CMK (cell line): ENCODE measurements at places on chromosomes 3 and 15.

DNA sequence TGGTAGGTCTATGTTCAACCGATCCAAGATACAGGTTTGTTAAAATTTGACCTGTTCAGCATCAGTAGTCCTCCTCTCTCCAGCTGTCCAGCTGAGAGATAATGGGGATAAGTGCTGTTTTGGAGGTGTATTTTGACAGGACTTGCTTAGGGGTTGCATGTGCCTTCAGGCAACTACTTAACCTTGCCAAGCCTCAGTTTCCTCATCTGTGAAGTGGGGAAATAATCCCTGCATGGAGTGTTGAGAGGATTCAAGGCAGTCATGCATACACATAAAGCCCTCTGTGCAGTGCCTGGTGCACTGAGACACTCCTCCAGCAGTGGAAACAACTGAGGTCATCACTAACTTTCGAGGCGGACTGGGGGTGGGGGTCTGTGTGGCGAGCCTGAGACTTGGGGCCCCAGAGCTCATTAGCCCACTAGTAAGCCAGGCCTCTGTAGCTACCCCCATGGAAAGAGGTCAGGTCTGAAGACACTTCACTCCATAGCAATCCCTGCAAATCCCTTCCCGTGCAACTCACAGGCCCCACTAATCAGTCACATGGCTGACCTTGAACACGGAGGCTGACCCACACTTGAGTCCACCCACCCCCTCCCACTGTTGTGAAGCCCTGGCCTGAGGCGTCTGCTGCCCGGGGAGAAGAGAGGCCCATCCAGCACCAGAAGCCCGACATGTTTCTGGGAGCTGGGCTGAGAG is 25.9 kb upstream of the SLC6A6 start:
- DNase-seq = no peak

- no peak for DNase-seq
Measured at GRCh38 chr15:50137330-50137761, 18.3 kb upstream of the ATP8B4 start.

DNA sequence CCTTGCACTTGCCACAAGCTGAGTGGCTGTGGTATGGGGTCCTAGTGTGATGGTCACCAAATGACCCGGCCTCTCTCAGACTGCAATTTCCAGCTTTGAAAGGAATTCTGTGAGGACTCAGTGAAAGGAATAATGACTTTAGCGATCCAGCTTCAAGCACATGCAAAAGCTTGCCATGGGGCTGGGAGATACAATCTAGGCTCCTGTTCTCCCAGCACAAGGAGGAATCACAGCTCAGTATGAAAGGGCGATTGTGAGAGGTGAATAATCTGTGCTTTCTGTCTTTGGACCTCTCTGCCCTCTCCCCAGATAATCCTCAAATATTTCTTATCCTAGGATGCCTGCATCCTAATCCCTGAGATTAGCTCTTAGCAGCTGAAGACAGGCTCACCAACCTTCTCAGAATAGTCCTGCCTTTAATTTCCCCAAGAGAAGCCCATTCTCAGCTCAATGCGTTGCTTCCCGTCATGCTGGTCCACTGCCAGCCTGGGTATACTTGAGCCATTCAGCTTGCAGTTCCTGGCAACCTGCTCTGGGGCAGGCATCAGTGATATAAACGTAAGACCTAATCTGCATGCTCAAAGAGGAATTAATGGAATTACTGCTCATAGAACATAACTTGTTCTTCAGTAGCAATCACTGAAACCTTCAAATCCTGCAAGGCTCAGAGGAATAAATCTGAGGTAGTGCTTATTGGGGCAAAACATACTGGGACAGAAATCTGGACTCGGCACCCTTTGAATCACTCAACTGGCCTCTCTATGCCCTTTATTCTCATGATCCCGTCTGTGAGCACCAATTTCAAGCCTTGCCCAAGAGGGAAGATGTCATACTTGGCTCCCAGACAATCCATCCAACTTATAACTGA is 15.1 kb downstream of the TLNRD1 start:
- no peak for DNase-seq

DNA sequence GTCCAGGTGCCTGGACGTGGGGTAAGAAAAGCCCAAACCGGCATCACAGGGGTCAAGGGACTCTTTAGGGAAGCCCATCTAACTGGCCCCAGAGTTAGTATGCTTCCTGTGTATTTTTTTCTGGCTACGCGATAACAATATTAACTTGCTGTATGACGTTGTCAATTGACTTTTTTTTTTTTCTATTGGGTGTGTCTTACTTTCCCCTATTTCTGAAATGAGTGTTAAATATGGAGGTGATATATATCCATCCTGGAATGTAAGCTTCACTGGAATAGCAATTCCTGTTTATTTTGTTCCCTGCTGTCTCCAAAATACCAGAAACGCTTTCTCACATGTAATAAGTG is 598 bp upstream of the GMNC start:
- no peak for DNase-seq

DNA sequence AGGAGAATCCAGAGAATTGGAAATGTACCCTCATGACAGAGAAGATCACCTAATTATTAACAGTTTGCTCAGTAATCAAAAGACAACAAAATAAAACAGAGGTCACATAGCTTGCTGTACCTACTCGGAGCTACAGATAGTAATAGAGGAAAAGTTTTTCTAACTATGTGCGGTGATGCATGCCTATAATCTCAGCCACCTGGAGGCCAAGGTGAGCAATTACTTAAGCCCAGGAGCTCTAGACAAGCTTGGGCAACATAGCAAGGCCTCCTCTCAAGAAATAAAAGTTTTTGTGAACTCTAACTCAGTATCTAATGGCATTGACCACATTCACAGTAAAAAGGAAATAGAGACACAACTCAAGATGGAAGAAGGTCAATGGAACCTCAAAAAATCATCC is 243.6 kb downstream of the ATP8B4 start:
- DNase-seq = no peak

DNA sequence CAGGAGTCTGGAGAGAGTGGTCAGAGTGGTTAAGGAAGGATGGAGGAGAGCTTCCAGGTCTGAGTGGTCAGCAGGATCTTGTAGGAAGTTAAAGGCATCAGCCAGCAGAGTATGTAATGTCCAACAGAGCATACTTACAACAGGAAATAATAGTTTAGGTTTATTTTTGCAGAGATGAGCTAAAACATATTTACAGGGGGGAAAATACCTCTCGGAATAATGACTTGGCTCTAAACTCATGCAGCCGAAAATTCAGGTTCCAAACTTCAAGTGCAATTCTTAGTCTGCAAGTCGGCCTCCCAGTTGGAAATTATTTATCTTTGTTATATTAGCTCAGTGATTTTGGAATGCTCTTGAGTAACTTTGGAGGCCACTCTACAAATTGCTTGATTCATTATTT is 385.0 kb upstream of the C2CD4B start:
- no peak for DNase-seq

- no peak for DNase-seq
Measured at GRCh38 chr15:59174151-59174834, 32.4 kb upstream of the LDHAL6B start.

GRCh38 chr15:39642011-39642640 is 61.2 kb downstream of the THBS1 start:
- DNase-seq = no peak

DNA sequence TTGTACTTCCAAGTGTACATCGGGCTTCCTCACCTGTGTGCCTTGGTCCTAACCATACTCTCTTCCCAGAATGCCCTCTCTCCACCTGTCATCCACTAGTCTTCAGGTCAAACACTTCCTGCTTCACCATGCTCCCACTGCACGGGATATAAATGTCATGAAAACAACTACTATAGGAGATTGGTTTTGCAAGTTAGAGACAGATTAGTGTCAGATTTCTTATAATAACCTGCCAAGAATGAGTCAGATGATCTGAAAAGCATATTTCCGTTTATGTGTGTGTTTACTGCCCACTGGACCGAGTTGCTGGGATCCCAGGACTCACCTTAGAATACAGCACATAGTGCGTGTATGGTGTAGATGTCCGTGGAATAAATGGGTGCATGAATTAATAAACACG is 21.4 kb downstream of the PLA1A start:
- no peak for DNase-seq

GRCh38 chr3:100850701-100851100 is 141.4 kb downstream of the TFG start:
- DNase-seq = no peak

GRCh38 chr3:67109651-67110204 is 111.6 kb downstream of the KBTBD8 start:
- no peak for DNase-seq

DNA sequence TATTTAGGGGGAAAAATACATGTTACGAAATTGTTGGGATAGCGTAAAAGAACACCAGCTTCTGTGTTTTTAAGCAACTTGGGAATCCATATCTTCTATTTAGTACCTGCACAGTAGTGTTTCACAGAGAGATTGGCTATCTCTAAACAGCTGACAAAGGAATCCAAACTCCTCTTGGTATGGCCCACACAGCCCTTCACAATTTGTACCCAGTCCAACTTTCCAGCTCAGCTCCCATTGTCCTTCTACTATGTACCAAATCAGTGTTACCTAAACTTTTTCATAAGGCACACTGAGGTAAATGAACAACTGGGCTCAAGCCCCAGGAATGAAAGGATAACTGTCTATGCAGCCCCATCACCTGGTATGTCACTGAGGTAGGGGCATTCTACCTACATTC is 61.9 kb downstream of the TNIK start:
- DNase-seq = no peak

- DNase-seq = no peak
Measured at GRCh38 chr15:27086149-27086548, 115.2 kb downstream of the GABRG3 start.

DNA sequence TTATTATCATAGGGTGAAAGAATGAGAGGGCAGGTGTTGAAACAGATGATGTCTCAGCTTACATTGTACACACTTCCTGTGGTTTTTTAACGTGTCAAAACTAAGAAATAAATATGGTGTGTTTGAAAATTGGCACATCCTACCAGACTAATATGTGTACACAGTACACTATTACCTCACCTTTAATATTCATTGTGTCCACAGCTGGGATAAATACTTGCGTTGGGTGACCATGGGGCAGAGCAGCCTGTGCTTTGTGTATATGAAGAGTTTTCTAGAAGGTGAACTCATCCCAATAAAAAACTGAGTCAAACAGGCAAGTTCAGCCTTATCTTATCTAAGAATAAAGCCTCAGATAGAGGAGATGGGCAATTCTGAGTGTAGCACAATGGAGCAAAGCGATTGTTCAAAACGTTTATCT is 17.3 kb downstream of the SUCNR1 start:
- no peak for DNase-seq

GRCh38 chr3:172092658-172093057 is 53.3 kb downstream of the FNDC3B start:
- DNase-seq = no peak

DNA sequence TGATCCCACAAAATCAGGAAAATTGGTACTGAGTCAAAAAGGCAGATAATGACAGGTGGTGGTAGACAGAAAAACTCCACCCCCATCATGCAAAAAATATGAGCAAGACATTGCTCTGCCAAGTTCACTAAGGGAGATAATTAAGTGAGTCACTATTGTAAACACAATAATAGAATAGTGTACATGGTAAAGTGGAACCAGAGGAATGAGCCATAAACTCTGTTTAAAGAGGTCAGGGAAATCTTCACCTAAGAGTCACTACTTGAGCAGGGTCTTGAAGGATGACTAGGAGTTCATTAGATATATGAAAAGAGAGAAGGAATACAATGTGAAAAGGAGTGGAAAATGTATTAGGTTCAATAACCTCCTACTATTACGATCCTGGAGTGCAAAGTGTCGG is 213.4 kb upstream of the PEX5L start:
- DNase-seq = no peak

- no peak for DNase-seq
Measured at GRCh38 chr3:25226747-25227146, 201.3 kb upstream of the RARB start.

- DNase-seq = no peak
Measured at GRCh38 chr3:197014024-197014423, 15.6 kb downstream of the MELTF start.

DNA sequence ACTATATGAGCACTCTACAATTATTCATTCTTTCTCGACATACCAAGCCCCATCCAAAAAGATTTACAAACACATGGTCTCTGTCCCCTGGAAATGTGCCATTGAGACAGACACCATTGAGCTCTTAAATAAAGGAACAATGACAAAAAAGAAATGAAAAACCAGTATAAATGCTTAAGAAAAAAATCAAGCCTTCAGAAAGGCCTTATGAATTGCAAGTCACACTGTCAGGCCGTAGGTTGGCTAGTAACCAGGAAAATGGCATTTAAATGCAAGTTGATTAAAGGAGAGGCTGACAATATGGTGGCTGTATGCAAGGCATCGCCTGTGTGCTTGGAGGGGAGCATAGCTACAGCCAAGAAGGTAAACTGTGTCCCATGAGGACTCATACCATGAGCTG is 49.7 kb downstream of the SRGAP3 start:
- no peak for DNase-seq

GRCh38 chr3:178289544-178290160 is 246.6 kb upstream of the KCNMB2 start:
- DNase-seq = no peak

DNA sequence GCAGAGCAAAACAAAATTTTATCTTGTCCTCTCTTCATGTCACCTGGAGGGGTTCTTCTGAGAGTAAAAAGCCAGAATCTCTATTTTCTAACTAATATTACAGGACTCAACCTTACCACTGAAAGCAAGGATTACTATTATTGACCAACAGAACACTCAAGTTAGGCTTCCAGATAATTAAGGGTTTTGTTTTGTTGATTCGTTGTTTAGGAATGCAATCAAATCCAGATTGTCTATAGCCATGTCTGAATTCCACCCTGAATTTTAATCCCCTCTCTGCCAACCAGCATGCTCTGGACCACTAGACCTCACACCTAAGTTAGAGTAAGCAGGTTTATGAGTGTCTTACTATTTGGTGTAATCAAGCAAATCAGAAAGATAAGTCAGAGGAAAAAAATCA is 90.7 kb downstream of the PEAK1 start:
- DNase-seq = no peak

DNA sequence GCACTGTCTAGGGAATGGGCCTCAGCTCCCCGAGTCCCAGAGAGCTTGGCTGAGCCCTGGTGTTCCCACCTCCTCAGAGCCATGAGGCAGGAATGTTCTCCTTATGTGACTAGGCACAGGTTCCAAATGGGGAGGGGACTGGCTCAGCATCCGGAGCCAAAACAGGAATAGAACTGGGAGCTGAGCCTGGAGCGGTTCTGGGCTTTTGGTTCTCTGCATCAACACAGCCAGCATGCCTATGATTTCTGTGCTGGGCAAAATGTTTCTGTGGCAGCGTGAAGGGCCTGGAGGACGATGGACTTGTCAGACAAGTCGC is at the start of gene FAM131A:
FAM131A (plus strand) TSS at position 202 of the 316 bp plus-strand sequence; CDS start at position 233, 31 bp downstream.
- DNase-seq = no peak

DNA sequence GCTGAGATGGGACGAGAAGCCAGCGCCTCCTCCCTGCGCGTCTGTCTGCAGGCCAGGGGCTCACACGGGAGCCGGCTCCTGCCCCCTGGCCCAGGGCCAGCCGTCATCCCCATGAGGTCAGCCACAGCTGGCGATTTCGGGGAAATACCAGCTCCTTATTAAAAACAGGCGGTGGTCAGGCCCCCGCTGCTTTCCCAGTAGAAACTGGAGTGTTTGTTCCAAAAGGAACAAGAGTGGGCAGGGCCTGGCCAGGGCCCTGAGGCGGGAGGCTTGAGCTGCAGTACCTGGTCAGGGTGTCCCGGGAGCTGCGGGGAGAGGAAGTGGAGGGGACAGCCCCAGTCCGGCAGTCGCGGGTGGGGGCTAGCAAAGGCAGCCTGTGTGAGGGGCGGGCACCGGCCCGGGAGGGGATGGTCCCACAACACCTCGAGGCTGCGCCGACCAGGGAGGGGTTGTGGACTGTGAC is 17.8 kb downstream of the MYL3 start:
- no peak for DNase-seq

- no peak for DNase-seq
Measured at GRCh38 chr3:2360815-2361214, 262.1 kb downstream of the CNTN4 start.

GRCh38 chr3:23219552-23219951 is 16.4 kb downstream of the UBE2E2 start:
- DNase-seq = no peak
